Activated T-helper 17 cell treated with anti-CD3 and anti-CD28 coated beads, Interleukin-2, amount 50 U/mL, for 72 hours (primary cell): ENCODE measurements at places on chromosomes 4 and X. TPM values are rescaled to one million over a fixed set of nuclear protein-coding genes. Genes with fewer than 3 reads are reported as not detected.
A peak's percentile ranks its signal among the peaks of the same experiment; 100 is the strongest.

GRCh38 chr4:148369919-148370318 is 72.3 kb downstream of the NR3C2 start:
- no peak for ATAC-seq

GRCh38 chr4:82906469-82906868 is 5.9 kb downstream of the THAP9 start:
- ATAC-seq, result no peak

GRCh38 chr4:174156239-174156826 is 127.1 kb downstream of the FBXO8 start:
- ATAC-seq, result no peak

GRCh38 chr4:121253961-121254360 is 89.8 kb upstream of the TNIP3 start:
- ATAC-seq, result peak; percentile 19

DNA sequence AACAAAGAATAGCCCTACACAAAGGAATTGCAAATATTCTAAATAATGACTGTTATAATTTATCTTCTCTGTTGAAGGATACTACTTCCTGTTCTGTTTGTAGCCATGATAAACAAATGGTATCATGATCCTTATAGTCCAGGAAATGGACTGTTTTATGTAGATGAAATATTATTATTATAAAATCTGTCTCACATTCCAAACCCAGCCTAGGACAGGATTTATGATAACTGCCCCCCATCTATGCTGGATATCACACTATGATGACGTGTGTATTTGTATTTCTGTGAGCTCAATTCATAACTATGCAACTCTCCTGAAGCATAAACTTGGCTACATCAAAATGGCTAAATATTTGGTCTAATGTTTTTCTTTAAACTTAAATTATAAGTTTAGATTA is 21.3 kb downstream of the DMD start:
- no peak for ATAC-seq

- no peak for ATAC-seq
Observed at GRCh38 chr4:38065176-38065575, 105.0 kb downstream of the PTTG2 start.

- no peak for ATAC-seq
Observed at GRCh38 chr4:137378821-137379220, 153.5 kb downstream of the PCDH18 start.

DNA sequence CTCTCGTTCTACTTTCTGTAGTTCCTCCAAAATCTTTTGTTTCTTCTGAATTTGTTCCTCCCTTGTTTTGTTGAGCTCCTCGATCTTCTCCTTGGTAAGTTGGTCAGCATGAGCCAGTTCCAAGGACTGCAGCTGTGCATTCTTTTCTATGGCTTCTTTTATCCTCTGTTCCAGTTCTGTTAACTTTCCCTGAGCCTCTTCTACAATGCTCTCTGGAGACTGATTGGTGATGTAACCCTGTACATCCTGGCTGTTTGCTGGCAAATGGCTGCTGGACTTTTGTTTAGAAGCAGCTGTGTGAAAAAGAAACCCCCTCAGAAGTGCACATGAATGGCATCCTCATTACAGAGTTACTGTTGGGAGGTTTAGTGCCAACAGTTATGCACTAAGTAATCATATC is 70.5 kb upstream of the COX18 start:
- no peak for ATAC-seq

- ATAC-seq, result no peak
Observed at GRCh38 chr4:35166466-35166865, 1077.8 kb downstream of the ARAP2 start.

DNA sequence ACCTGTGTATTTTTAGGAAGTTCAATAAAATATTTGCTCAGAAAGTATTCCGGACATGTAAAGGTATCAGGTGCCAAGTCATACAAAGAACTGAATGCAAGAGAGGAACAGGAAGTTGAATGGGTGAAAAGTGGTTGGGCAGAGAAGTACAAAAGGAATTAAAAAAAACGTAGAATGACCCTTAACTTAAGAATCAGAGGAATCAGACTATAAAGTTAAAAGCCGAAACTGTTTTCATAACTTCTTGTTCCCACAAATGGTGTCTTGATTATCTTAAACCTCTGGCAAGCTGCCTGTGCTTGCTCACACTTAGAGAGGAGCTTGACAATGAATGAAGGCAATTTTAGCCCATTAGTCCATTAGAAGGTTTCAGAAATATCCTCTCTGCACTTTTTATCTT is 81.6 kb upstream of the HHIP start:
- no peak for ATAC-seq

GRCh38 chr4:187258651-187259401 is 535.2 kb upstream of the FAT1 start:
- no peak for ATAC-seq

DNA sequence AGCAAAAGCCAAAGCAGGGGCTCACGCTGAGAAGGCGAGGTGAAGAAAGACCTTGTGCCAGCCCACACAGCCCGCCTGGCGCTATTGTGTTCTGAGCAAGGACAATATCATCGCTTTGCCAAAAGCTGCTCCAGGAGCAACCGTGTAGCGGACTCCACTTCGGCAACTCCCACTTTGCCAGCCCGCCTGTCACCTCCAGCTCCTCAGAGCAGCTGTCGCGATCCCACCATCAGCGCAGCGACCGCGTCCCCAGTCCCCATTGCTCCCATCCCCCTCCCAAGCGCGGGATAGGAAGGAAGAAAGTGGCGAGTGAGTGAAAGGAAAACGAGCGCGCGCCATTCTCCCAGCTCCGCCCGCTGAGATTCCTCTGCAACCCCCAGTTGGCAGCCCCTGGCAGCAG is 759 bp downstream of the ZC4H2 start:
- ATAC-seq, result peak; percentile 51

GRCh38 chr4:24303926-24304325 is 280.4 kb downstream of the DHX15 start:
- no peak for ATAC-seq

DNA sequence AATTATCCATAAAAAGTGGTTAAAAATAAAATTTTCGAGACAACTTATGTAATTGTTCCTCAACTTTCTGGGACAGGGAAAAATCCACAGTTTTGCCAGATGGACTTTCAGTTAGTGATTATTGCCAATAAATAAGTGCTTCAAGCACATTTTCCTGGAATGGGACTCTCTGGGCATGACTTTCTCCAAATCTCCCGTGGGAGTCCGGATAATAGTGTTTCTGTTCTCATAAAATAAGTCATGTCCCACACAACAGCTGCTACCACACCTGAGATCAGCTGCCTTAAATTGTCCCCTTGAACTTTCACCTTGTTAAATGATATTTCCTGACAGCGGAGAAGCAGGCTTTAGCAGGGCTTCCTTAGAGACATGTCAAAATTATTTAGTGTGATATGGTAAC is 133.4 kb upstream of the NAP1L5 start:
- no peak for ATAC-seq

DNA sequence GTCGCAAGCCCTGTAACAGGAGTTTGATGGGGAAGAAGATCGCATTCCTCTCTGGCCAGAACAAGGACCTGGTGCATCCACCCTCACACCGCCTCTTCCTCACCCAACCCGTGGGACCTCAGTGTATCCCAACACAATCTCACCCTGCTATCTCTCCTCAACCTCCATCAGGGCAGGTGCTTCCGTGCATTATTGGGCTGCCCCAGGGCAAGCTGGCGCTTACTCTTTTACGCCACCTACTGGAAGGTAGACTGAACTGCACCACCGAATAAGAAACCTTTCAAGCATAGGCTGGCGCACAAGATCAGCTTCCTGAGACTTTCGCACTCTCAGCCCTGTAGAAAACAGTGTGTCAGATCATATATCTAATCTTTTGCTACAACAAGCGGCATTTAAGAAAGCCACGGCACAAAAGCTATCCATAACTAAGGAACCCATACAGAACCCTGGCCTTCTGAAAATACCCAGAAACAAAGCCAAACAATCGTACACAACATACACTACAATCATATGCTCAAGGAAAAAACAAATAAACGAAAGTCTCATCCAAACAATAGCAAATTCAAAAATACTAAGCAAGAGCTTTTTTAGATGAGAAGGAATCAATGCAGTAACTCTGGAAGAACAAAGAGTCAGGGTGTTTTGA is 209.3 kb downstream of the UGT8 start:
- peak; percentile 77 for ATAC-seq

- no peak for ATAC-seq
Observed at GRCh38 chr4:187103351-187103750, 379.7 kb upstream of the FAT1 start.

GRCh38 chr4:53764761-53765490 is 173.6 kb upstream of the LNX1 start:
- ATAC-seq, result no peak

GRCh38 chr4:105306820-105307219 is 160.1 kb downstream of the TET2 start:
- ATAC-seq, result no peak

GRCh38 chr4:122334828-122335227 is 44.0 kb upstream of the ADAD1 start:
- no peak for ATAC-seq

DNA sequence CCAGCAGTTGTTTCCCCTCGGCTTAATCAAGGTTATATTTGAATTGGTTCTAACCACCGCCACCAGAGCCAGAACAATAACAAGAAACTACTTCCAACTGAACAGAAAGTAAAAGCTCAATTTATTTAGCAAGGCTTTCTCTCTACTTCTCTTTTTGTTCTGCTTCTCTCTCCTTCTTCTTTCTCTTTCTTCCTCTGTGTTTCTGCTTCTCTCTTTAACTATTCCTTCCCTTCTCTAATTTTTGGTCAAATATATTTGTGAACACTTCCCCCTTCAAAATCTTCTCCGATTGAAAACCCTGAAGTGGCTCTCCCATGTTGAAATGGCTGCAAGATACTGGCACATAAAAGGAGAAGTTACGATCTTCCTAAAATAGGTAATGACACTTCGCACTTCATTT is 1195.9 kb upstream of the PRKX start:
- no peak for ATAC-seq

- no peak for ATAC-seq
Observed at GRCh38 chr4:132934911-132935310, 214.2 kb upstream of the PCDH10 start.

GRCh38 chrX:107709266-107709806 is 66.3 kb downstream of the TSC22D3 start:
- no peak for ATAC-seq

GRCh38 chr4:124804041-124804440 is 91.5 kb upstream of the ANKRD50 start:
- no peak for ATAC-seq

DNA sequence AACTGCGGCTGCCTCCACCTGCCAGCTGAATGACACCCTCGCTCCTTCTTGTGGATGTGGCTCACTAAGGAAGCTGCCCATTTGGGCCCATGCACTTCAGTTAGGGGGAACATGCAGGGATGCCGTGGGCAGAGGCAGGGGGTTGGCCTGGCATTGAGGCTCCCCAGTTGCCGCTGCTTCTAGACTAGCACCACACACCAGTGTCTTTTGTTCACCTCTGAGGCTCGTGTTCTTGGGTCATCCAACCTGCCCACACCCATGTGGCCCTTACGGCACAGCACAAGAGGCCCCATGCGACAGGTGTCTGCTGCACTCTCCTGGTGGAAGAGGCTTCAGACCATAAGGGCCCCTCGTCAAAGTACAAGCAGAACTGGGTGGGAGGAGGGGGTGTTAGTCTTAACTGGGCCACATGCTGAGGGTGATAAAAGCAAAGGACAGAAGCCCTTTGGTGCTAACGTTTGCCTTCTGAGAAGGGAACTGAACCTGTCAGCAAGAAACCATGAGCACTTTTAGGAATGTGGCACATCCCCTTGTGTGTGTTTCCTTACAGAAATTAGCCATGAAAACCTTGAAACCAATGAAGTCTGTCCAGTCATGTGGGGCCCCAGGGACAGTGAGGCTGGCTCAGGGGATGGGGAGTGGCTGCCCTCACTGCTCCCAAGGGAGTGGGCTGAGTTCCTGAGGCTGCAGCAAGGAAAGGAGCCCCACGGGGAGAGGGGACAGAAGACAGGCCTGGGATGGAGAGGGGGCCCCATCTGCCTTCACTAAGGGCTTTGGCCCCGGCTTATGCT is 39.2 kb downstream of the MAP7D3 start:
- ATAC-seq, result no peak

DNA sequence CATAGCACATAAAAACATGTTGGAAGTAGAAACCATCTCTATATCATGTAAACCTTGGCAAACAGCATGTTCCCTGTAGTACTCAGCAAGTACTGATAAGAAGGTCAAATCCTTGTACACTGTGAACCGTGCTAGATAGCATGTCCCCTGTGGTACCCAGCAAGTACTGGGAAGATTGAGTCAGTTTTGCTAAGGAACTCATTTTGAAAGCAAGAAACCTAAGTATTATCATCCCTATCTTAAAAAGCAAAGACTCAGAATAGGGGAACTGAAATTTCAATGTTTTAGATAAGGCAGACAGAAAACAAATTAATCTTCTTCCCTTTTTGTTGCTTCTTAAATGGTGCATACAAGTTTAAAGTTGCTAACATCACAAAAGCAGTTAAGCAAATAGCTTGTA is 180.2 kb downstream of the RBM46 start:
- peak; percentile 42 for ATAC-seq

DNA sequence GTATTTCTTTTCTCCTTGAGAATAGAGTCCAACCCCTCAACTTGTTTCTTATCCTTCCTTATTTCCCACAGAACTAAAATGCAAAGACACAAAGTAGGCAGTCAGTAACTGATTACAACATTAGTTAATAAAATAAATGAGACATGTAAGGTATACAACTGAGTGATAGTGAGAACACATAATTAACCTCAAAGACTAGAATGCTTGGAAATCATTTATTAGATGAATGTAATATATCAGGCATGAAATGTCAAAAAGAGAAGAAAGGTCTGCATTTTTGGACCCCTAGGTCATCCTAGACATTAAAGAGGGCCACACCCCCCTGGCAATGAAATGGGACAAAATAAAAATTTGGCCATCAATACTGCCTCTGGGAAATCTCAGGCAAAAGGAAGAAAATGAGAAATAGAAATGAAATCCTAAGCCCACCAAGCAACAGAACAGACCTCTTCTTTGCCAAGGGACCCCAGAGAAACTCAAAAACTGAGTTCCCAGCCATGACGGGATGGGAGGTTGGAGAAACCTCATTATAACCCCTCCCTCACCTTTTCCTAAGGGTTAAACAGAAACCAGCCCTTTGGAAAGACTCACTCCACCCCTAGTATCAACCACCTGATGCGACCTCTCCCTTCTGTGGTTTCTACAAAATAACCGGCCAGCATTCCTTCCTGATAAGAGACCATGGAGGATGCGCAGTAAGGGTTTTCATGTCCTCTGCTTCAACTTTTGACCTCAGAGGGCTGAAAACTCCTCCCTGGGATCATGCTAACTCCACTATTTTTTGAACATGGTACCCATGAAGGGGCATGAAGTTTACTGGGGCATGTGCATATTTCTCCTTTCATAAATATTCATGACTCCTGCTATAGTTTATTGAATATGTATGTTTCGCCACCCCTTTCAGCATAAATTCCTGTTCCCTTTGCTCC is 90.0 kb upstream of the EXOC1L start:
- ATAC-seq, result no peak

Gene ABLIM2
- total RNA-seq, result 0.82 TPM

Gene PHEX
- 0.19 TPM for total RNA-seq

Gene CITED1
- total RNA-seq, result not detected

Gene MID1IP1
- total RNA-seq, result 37.9 TPM

Gene MAB21L2
- not detected for total RNA-seq

Gene AMTN
- total RNA-seq, result not detected

Gene FAM9C
- total RNA-seq, result not detected

Gene SPANXA2
- not detected for total RNA-seq

Gene SLC6A14
- total RNA-seq, result not detected

Gene SEC31A
- 124 TPM for total RNA-seq
